ENCODE measurements at places on chromosomes 11 and 22.

GRCh38 chr11:14118072-14118471 is 155.5 kb downstream of the SPON1 start:
- DNase-seq, result no peak

- DNase-seq, result no peak
Measured at GRCh38 chr11:1445741-1446445, 40.7 kb downstream of the MOB2 start.

GRCh38 chr11:100918551-100919500 is 210.8 kb downstream of the PGR start:
- DNase-seq, result no peak

DNA sequence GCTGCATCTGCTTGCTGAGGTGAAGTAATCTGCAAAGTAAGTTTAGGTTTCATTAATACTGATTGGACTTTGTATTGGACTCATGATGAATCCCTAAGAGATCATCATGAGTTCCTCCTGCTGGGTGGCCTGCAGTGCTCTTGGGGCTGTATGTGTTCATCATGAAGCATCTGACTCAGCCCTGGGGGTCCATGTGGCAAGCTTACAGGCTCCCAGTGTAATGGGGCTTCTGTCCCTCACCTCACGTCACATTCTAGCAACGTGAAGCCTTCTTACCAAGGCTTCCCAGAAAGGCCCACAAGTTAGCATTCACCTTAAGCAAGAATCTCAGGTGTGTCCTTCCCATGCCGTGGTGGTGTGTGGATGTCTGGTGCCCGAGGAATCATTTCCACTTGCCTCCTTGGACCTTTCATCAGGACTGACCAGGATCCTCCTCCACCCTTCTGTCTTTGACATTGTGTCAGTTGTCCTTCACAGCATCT is 23.7 kb downstream of the CRKL start:
- DNase-seq, result no peak

- no peak for DNase-seq
Measured at GRCh38 chr22:19983741-19984140, 32.9 kb downstream of the ARVCF start.

DNA sequence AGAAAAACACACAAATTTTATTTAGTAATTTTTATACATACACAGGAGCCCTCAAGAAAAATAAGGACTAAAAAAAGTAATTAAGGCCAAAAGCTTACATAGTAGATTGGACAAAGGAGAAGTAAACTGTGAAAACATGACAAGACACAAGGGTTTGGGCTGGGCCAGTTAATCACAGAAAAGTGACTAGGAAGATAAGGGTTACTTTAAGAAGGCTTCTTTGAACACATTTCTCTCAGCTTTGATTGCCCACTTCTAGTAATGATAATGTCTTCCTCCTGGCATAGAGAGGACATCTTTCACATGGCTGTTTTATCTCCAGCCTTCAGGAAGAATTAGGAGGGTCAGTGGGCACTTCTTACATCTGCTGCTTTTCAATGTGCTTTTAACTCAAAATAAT is 3.4 kb downstream of the RNF141 start:
- DNase-seq, result no peak

GRCh38 chr22:48302657-48303368 is 1524.9 kb downstream of the BRD1 start:
- no peak for DNase-seq

DNA sequence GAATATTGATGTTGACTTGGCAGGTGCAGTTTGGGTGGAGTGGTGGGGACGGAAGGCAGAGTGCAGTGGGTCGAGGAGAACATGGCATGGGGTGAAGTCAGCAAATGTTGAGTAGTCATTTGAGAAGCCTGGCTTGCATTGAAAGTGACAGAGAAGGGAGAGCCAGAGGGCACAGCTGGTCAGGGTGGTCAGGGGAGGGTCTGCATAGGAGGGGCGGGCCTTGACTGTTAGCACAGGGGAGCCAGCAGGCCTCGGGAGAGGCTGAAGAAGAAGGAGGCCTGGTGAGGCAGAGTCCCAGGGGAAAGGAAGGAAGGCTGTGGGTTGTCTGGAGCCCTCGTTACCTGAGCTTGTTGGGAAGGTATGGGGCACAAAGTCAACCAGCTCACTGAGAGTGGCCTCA is 230.8 kb upstream of the TBCEL start:
- DNase-seq, result no peak

GRCh38 chr22:48368975-48369525 is 1458.6 kb downstream of the BRD1 start:
- no peak for DNase-seq

DNA sequence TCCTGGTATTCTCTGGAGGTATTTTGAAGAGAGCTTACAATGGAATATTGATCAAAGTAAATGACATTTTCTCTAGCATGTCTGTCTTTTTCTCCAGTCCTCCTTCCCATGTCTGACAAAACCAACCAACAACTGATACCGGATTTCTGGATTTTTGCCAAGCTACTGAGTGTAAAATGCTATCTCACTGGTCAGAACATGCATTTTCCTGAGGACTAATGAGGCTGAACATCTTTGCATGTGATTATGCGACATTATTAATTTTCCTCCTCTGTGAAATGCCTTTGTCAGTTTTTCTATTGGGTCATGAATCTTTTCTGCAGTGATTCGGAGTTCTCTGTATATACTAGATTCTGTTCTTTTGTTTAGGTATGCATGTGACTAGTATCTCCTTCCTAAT is 51.4 kb downstream of the CDON start:
- DNase-seq, result no peak

GRCh38 chr22:27772984-27773498 is 28.5 kb downstream of the MN1 start:
- no peak for DNase-seq

DNA sequence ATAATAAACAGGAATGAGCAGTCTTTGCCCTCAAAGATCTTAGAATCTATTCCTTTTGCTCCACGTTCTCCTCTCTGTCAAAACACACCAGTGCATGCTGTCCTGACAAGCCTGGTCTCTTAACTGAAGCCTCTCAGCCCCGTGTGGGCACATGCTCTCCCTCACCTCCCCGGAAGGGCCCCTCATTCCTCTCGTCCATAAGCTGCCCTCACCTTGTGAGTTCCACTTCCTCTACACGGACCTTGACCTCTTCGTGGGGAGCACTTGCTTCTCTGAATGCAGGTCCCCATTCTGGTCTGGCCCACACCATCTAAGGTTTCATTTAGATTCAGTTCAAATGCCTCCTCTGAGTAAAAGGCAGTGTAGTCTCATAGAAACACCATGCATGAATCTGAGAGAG is 412.3 kb upstream of the SYN3 start:
- DNase-seq, result no peak

- DNase-seq, result no peak
Measured at GRCh38 chr11:9887472-9887871, 223.6 kb downstream of the SWAP70 start.

- no peak for DNase-seq
Measured at GRCh38 chr11:66936311-66936711, 21.9 kb downstream of the PC start.

DNA sequence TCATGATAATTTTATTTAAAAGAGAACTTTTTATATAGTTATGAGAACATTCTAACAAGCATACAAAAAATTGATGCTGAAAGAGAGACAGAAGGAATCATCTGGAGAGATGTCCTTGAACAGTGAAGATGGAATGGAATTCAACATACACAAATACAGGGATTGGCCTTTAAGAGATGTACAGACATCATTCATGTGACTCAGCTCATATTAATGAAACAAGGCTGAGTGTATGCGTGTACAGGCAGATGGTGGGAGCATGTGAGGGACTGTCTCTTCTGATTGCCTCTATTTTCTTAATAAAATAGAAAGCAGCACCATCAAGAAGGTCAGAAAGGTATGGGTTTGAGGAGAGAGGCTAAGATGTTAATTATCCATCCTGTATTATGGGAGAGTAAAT is 793.3 kb downstream of the CNTN5 start:
- DNase-seq, result no peak
